ENCODE measurements at places on chromosomes 2 and 18.
A peak's percentile ranks its signal among the peaks of the same experiment; 100 is the strongest.

GRCh38 chr2:174771631-174772471 lies 7.6 kb upstream of the CHRNA1 start:
- no peak for DNase-seq

DNA sequence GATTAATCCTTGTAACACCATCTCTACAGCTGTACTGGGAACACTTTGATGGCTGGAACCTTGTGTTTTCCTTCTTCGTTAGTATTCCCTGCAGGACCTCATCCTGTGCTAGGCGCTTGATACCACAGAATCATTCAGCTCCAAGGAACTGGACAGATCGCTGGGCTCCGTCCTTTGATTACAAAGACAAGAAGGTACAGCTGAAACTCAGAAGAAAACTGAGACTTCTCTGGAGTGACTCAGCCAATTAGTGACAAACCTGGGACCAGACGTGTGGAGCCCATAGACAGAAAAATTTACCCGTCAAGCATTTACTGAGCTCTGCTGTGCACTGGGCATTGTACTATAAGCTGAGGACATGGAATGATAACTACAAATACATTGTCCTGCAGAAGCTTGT lies 67.3 kb downstream of the NCKAP5 start:
- DNase-seq: no peak

- peak; percentile 7 for DNase-seq
These were observed 120.4 kb downstream of the DCDC2C start for GRCh38 chr2:3823748-3824147.

- no peak for DNase-seq
These were observed 398.8 kb downstream of the GALR1 start for GRCh38 chr18:77648411-77648810.

DNA sequence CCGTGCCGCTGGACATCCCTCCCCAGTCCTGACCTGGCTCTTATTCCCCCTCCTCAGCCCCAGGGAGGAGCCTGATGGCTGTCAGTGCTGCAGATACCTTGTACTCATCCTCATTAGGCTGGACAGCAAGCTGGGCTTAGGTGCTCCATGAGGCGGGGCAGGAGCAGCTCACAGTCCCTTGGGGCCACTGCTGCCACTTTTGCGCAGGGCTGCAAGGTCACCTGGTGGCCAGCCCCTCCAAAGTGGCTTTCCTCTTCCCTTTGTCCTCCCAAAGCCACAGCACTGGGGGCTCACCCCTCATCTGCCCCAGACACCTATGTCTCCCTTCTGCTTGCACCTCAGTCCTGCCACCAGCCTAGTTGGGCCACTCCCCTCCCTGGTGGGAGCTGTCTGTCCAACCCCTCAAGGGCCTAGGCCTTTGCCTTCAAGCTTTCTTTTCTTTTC lies 60.8 kb downstream of the FAM168B start:
- no peak for DNase-seq

DNA sequence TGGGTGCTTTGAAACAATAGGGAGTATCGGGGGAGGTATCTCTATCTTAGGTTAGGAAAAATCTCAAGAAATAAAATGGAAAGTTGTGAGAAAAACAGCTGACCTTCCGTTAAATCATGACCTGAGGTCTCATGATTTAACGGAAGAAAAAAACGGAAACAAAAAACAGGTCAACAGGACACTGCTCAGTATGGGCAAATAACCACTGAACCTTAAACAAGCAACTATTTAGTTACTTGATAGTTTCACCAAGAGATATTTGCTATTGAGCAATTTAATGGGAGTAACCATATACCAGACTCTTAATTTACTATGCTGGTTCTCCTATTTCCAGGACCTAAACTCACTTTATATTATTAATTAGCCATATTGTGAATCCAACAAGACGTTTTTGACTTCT lies 150.8 kb downstream of the PARD3B start:
- DNase-seq: no peak

- no peak for DNase-seq
These were observed 442.9 kb downstream of the KCNJ3 start for GRCh38 chr2:155141418-155141817.

DNA sequence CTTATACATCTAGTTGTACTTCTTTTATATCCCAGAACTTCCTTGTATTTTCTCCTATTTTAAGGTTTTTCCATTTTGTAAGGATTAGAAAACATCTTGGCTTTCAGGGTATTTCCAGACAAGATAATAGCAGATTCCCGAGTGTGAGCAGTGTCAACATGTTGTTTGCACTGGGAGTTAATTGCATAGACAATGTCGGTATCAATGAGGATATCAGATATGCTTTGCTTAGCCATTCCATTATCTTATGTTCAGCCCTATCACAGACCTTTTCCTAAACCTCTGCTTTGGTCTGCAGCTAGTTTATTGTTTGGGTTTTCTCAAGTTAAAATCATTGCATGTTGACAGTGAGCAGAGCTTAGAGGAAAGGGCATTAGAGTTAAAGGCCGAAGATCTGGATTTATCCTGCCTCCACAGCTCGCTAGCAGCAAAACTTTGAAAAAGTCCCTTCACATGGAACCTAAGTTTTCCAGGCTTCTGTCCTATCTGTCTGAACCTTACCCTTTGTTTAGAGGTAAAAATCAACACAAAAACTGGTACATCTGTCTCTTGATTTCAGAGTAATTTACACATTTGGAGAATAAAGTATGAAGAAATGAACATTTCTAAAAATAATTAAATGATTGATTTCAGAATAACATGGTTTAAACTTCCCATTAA lies 355.4 kb downstream of the KIAA1328 start:
- DNase-seq: no peak

Measured in AG04450 (cell line).